ENCODE measurements at places on chromosomes 3 and 15. TPM values are rescaled to one million over a fixed set of nuclear protein-coding genes. Genes with fewer than 3 reads are reported as not detected.

DNA sequence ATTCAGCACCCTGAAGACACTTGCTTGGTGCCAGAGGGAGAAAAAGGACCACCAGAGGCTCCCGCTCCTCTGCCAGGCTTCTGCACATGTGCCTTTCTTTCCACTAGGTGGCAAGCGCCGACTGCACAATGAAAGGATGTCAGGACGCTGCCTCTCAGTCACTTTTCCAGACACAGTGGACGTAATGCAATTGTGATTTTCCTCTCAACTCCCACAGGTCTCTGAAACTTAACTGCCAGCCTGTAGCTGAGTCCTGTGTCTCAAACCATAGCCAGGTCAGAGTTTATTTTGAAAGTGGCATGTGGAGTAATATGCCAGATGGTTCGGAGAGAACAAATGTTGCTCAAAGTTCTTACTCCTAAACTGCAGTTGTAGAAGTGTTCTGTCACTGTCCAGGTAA, 162.9 kb downstream of the ITPR1 start:
- peak; percentile 68 for DNase-seq

DNA sequence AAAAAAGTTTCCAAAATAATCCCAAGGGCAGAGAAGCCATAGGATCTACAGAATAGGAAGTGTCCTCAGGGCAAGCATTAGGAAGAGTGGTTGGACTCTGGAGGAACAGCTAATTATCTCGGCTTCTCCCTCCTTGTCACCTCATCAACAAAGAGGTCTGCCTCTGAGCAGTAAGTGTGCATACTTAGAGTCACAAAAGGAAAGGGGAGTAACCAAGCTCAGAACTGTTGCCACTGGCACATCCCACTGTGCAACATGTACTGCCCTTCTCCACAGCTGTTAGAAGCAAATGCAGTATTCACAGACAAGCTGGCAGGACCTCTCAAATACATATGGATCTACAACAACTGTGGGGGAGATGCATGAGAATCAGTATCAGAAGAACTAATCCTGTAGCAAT, 31.5 kb downstream of the NGLY1 start:
- DNase-seq, result no peak

DNA sequence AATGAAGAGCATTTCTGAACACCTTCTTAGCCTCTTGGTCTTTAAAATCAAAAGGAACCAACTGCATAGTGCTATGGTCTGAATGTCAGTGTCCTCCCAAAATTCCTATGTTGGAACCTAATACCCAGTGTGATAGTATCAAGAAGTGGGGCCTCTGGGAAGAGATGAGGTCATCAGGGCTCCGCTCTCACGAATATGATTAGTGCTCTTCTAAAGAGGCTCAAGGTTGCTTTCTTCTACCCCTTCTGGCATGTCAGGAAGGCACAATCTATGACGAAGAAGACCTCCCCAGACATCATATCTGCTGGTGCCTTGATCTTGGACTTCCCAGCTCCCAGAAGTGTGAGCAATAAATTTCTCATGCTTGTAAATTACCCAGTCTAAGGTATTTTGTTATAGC, 209.5 kb downstream of the MAGI1 start:
- DNase-seq, result peak; percentile 72

DNA sequence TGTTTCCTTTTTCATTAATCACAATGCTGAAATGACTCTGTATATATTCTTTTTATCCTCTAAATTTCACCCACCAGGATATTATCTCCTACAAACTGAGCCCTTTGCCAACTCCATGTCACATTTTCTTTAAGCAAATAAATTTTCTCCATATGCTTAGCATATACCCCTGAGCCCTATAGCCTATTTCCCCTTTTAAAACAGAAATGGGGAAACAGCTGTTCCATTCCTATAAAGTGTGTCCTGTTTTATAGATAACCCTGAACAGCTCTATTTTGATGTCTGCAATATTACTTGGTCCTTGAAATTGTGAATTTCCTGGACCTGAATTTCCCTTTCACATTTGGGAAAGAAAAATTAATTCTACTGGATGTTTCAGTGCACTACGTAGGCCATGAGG, 15.6 kb upstream of the FILIP1L start:
- DNase-seq, result no peak

- DNase-seq, result no peak
Observed at GRCh38 chr3:194570235-194570634, 63.0 kb downstream of the TMEM44 start.

DNA sequence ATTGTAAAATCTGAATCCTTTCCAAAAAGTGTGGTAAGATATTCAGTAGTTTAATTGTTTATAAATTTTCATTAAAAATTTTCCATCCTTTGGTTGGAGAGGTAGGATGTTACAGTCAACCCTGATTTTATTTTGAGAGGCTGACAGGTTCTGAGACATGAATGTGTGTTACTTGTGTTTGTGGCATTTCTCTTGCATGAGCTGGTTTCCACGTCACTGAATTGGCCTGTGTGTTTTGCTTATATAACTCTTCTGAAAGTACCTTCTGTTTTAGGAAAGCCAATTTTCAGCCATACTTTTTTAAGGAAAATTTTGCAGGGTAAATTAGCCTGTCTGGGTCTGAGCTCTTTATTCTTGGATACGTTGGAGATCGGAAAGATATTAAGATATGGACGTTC, 30.7 kb downstream of the PXYLP1 start:
- peak; percentile 74 for DNase-seq

DNA sequence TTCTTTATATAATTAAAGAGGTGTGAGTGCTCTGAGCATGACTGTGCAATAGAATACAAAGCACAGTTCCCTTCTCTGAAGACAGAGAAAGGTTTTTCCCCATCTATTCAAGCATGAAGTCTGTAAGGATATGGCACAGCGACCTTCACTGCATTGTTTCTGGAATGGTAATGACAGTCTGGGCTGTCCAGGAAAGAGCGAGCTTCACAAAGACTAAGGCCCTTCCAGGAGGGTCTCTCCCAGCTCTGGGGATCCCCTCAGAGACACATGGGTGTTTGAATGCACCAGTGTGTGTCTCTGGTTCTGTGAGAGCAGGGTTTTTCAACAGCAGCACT, 179.9 kb upstream of the NR2E3 start:
- DNase-seq, result no peak

GRCh38 chr15:56252386-56252785, 8.7 kb upstream of the RFX7 start:
- no peak for DNase-seq

- peak; percentile 28 for DNase-seq
Observed at GRCh38 chr3:161291191-161291901, 70.2 kb downstream of the NMD3 start.

DNA sequence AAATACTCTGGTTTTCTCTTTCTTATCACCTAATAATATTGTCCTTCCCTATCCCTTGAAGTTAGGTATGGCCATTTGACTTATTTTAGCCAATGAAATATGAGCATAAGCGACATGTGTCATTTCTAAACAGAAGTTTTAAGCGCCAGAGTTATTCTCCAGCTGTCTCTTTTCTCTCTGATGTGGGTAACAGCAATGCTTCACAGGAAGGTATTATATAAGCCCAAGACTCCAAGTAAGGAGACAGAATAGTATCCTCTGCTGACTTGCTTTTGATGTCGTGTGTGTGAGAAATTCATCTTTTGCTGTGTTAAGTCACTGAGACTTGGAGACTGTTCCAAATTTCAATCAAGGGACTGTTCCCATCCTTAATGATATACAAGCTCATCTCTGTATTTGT, 224.6 kb upstream of the NECTIN3 start:
- DNase-seq, result no peak

DNA sequence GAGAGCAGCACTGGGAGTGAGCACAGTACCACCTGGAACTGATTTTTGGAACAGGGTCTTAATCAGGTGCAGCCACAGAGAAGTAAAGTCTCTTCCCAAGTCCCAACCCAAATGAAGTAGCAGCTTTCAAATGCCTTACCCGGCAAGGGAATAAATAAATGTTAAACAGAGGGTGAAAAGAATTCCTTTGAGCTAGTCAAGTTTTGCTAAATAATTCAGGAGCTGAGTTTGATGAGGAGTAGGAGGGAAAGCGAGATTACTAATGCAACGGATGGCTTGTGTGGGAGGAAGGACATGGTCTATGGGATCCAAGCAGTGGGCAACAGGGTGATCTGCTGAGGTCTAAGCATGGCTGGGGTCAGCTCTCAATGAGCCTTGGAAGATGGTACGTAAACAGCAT, 204.5 kb upstream of the ST8SIA2 start:
- no peak for DNase-seq

GRCh38 chr15:31200735-31201151, 99.2 kb upstream of the TRPM1 start:
- DNase-seq, result peak; percentile 72

DNA sequence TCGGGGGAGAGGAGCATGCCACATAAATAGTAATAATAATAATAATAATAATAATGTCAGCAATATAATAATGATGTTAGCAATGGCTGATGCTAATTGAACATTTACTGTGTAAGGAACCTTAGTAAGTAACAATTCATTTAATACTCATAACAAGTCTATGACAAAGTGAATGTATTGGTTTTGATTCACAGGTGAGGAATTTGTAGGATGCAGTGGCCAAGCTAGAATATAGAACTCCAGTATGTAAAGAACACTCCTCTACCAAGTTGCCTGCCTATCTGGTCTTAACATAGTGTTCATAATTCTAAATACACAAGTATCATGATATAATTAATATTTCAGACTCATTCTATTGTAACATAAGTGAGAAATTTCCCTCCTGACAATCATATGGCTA, 1016.5 kb downstream of the ROBO1 start:
- DNase-seq, result no peak

DNA sequence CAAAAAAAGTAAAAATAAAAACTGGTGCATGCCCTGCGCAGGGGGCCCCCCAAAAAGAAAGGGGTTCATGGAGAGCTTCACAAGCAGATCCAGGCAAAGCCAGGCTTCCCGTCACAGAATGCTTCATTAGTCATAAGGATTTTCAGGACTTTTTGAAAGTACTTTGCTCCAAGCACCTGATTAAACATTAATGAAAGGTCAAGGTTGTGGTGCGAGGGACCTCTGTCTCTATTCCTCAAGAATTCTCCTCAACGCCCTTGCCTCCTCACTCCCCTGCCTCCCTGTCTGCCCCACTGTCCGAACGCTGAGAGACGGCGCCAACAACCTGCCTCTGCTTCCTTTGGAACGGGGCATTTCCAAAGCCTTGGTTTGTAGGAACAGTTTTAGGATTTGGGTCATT, 240.1 kb upstream of the IGF1R start:
- no peak for DNase-seq

DNA sequence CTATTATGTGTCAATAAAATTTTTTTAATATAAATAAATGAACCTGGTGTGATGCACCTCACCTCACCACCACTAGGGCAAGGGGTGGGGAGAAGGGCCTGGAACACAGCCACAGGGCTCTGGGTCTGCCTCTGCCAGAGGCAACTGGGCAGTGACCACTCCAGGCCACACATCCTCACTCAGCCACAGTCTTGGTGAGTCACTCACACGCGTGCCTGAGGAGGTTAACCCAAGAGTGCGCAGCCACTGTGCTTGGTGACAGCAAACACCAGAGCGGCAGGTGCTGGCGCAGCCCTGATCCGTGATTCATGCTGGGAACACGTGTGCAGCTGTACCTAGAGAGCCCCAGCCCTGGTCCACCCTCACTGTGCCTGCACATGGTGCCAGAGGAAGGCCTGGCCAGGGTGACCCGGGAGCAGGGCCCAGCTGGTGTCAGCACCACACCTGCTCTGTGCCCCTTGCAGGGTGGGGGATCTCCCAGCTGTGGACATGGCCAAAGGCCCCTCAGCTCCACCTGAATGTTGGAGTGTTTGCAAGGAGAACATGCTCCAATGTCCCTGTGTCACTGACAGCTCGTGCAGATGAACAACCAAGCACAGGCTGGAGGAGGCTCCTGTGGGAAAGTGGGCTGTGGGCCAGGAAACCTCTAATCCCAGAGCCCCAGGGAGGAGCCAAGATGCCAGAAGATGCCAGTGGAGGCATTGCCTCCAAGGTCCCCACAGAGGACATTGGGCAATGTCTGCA, 2.1 kb downstream of the SLC41A3 start:
- DNase-seq, result peak; percentile 45

DNA sequence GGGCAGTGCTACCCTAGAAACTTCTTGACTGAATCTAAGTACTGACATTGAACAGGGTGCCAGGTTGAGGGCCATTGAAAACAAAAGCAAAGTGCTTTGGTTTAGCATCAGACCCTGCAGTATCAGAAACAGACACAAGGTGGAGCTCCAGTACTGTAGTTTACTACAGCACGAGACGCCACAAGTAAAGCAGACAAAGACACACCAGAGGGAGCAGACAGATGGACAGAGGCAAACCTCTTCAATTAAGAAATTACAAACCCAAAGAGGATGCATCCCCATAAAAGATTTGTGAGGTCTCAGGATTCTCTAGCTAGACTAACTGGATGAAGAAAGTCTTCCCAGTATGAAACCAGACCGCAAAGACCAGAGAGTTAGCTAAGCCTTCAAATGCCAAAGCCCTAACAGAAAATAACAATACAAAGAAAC, 16.6 kb downstream of the TOP2B start:
- peak; percentile 50 for DNase-seq

- DNase-seq, result no peak
Observed at GRCh38 chr15:58313304-58313703, 118.5 kb upstream of the LIPC start.

GRCh38 chr3:150268426-150269391, 139.4 kb upstream of the TSC22D2 start:
- DNase-seq, result peak; percentile 21

GRCh38 chr3:109553591-109554371, 216.4 kb upstream of the DPPA4 start:
- no peak for DNase-seq

The MELTF gene
- 1.8 TPM for total RNA-seq

The MOBP gene
- total RNA-seq, result not detected

The GREM1 gene
- 35.3 TPM for total RNA-seq

The TMCC1 gene
- total RNA-seq, result 8.7 TPM
